ENCODE measurements at places on chromosomes 5 and 9.
A peak's percentile ranks its signal among the peaks of the same experiment; 100 is the strongest.

DNA sequence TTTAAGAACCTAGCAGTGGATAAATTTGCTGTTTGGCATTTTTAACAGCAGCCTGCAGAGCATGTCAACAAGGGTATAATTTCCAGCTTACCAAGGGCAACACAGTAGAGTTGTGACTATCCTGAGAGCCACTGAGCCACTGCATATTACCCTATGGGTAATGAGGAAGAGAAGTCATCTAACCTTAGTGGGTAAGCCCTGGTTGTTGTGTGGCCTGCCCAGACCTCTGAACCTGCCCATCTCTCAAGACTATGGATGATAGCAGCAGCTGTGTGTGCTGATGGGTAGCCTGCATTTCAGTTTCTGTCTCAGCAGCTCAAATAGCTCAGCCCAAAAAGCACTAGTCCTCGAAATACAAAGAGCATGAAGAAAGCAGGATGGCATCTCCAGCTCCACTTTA, 56.1 kb upstream of the PIP5K1B start:
- DNase-seq, result no peak

DNA sequence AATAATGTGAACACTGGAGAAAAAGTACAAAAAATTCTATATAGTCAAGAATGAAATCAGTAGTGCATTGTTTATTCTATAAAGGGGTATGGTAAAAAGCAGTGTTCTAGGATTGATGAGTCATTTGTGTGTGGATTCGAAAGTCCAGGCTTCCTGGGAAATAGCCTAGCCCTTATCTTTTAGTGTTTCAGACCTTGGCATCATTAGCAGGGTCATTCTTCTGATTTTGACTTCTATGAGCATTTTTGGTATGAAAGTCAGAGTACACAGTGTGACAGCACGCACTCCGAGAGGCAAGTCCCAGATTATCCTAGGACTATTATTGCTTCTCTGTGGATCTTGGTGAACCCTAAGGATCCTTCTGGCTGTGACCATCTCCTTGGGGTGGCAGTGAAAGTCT, 16.9 kb downstream of the PCSK5 start:
- DNase-seq, result no peak

- no peak for DNase-seq
These were observed 23.0 kb upstream of the CEP78 start for GRCh38 chr9:78212868-78213267.

DNA sequence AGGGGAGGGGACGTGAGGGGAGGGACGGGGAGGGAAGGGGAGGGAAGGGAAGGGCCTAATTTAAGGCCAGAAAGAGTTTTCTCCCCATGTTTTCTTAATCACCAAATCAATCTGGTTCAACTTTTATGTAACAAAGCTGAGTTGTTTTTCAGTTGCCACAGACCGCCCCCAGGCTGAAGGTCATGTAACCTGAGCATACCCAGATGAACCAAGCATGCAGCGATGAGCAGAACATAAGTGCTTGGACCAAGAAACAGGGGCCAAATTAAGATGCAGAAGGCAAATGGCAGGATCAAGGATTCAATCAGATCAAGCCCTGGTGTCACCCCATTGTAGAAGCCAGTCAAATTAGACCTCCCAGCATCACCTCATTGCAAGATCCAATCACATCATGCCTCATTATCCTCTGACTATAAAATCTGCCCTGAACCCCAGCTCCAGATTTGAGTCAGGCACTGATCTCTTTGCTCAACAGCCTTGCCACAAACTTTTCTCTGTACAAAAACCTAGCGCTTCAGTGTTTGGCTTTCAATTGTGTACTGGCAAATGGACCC, 113.5 kb upstream of the TNPO1 start:
- no peak for DNase-seq

GRCh38 chr5:74581988-74582365, 58.6 kb downstream of the ENC1 start:
- no peak for DNase-seq

GRCh38 chr5:35823347-35824098, 33.2 kb upstream of the IL7R start:
- no peak for DNase-seq

GRCh38 chr9:93586290-93587057, 10.1 kb downstream of the PHF2 start:
- DNase-seq, result no peak

GRCh38 chr5:60404171-60404570, 295.8 kb downstream of the DEPDC1B start:
- no peak for DNase-seq

DNA sequence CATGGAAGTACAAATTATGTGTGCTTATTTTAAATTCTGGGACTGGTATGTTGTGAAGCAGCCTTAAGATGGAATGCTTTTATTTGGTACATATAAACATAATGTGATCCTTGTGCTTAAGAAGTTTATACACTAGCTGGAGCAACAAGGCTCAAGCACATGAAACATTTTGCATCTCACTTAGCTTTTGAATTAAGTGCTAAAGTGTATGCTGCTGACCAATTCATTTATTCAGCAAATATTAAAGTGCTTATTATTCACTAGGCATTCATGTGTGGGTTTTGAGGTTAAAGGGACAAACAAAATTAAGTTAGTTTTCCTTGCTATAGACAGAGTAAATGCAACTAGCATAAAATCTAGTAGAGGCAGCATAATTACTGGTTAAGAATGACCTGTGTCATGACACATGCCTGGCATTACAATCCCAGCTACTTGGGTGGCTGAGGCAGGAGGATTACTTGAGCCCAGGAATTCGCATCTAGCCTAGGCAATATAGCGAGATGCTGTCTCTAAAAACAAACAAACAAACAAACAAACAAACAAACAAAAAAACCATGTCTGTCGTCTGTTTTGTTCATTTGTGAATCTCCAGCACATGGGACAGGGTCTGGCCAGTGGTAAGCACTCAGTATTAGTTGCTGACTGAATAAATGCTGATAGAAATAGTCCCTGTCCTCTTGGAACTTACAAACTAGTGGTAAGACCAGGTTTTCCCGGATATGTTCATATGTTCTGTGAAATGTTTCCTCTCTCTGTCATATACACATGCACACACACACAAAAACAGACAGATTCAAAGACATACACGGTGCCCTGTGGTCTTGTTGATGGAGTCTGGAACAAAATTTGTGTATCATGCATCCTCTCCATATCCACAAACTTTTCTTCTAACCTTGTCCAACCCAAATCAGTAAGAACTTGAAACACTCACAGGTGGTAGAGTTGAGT, 41.9 kb upstream of the TNFAIP8 start:
- DNase-seq, result no peak

- peak; percentile 22 for DNase-seq
These were observed 4.1 kb downstream of the EQTN start for GRCh38 chr9:27292659-27293405.

GRCh38 chr9:113590389-113590788, 126.9 kb downstream of the RGS3 start:
- no peak for DNase-seq

DNA sequence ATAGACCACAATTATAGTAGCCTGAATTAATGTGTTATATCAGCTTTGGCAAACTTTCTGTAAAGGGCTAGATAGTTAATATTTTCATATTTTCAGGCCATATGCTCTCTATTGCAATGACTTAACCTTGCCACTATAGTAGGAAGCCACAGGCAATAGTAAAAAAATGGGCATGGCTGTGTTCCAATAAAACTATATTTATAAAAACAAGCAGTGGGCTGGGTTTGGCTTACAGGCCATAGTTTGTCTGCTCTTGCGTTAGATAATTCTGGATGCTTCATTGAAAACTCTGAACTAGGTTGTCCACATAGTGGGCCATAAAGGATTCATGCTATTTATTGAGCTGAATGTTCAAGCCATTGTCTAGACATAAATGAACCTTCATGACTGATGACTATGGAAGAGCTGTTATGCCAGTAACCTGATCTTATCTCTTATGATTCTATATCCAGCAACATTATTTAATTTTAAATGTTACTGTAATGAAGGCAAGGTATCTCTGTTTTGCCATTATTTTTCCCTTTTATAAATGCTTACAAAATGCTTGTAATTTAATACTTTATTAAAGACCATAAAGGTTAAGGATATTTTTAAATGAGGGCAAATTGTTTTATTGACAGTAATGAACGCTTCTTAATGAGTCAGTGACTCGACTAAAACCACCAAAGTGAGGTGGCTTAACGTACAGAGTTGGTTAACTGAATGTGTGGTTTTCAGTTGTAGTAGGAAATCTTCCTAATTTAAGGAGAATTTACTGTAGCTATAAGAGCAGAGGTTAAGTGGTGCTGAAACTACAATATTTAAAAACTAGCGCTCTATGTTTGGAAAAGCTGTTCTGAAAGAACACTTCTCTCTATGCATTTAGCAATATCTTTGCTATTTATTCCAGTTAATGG, 560.6 kb downstream of the PRR16 start:
- DNase-seq, result no peak

DNA sequence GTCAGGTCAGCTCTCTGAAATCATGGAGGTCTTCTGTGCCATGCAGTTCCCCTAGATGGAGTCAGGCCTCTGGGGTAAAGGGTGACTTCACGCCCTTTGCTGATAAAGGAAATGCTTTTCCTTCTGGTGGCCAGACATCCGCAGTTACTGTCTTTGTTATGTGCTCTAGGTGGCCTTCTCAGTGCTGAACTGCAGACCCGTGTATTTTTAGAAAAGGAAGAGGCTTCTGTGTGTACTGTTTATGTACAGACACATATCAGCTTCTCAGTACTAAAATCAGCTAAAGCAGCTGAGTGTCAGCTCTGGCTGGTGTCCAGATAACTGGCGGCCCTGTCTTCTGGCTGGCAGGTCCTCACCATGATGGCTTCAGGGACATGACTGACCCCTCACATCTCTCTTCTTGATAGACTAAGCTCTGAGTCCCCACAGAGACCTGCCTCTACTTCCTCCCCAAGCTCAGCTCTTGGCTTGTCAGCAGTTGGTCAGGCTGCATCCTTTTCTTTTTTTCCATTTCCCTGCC, 75.3 kb downstream of the ARHGAP26 start:
- no peak for DNase-seq

DNA sequence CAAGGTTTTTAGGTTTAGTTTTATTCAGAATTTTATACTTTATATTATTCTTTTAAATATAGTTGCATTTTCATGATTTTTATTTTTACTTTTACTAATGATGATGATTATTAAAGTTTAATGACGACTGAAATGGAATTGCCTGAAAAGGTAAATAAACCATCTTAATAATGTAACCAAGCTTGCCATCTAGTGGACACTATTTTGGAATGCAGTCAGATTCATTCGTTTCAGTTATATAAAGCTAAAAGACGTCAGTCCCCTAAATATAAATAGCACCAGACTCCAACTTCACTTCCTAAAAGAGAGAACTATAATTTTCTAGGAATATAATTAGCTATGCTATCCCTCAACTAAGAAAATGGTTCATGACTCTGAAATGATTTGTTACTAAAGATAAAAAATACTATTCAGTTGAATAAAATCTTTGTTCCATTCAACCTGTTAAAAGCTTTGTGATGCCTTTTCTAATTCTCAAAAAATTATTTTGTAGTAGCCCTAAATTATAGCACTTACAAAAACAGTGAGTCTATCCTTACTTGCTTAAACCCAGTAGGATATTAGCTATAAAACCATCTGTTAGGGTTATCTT, 19.9 kb downstream of the ABITRAM start:
- no peak for DNase-seq

DNA sequence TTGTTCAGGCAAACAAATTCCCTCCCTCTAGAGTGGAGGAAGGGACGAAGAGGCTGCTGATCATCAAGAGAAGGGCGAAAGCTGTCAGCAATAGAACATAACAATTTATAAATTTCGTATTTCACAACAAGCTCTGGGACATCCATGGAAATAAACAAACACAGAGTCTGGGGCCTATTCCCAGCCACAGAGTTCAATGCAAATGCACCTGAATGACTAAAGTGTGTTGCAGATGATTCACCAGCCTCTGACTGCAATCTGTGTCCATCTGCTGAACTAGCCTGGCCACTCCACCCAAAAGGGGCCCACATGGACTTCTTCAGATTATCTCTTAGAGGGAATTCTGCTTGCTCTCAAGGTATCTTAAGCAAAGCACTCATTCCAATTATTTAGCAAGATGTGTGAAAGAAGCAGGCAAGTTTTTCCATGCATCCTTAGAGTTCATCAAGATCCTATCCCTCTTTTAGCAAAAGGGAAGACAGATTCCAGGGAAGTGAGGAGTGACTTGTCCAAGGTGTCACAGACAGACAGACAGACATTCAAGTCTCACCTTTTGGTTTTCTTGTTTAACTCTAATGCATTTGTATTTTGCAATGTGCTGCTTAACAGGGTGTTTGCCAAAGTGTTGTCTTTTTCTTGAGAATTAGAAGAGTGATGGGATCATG, 307.8 kb upstream of the PAPPA start:
- DNase-seq, result no peak

GRCh38 chr5:157198277-157198986, 17.8 kb downstream of the ITK start:
- DNase-seq, result no peak

- no peak for DNase-seq
These were observed 68.4 kb downstream of the COL27A1 start for GRCh38 chr9:114223564-114224246.

- no peak for DNase-seq
These were observed 662.4 kb upstream of the PTPRD start for GRCh38 chr9:11275158-11275695.

- DNase-seq, result no peak
These were observed 206.1 kb downstream of the YTHDC2 start for GRCh38 chr5:113719549-113719948.

DNA sequence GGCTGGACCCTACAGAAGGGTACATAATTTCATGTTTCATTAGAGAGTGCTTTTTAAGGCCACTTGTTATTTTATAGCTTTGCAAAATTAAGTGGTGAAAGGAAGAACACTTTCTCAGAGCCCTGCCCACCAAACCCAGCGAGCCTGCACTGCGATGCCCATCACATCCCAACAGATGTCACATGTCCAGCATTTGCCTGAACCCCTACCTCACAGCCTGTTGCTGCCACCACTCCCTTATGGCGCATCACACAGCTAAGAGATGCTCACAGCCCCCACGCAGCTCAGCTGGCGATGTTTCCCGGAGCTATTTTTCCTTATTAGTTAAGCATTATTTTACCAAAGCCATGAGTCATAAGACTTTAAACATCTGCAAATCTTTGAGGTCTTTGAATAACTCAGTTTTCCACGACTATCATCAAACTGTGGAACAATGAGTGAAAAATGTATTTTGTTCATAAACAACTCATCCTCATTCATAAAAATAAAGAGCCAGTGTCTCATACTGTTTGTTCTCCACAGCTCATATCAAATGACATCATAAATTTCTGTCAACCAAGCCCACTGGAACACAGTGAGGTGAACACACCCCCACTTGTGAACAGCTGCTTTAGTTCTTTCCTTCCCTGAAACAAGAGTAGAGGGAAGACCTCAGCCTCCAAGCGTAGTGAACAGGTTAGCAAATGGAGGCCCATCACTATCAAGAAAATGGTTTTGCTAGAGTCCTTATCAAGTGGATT, 104.9 kb downstream of the SYK start:
- no peak for DNase-seq

GRCh38 chr9:110058304-110058953, 149.5 kb downstream of the C9orf152 start:
- peak; percentile 61 for DNase-seq

GRCh38 chr5:68872088-68872839, 221.6 kb upstream of the SLC30A5 start:
- no peak for DNase-seq

GRCh38 chr5:145818604-145819003, 16.5 kb downstream of the PRELID2 start:
- no peak for DNase-seq

DNA sequence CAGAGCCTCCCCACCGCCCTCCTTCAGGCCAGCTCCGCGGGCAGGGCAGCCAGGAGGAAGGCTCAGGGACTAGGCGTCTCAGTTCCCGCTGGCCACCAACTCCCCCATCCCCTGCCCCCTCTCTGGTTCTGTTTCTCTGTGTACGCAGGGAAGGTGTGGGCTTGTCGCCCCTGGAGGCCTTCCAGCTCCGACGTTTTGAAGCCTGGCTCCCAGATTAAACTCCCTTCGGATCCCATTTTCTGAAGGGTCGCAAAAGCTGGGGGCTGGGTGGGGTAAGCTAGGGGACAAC, 346 bp downstream of the ATOX1 start:
- DNase-seq, result no peak

Measured in HAP-1 (cell line).